ENCODE measurements at places on chromosomes 6 and 20.

GRCh38 chr20:16806886-16807285, 58.7 kb downstream of the OTOR start:
- H3K4me3 ChIP-seq: no peak overlapping the region
- no peak overlapping the region for H3K27ac ChIP-seq
- no peaks in the 10 kb centered on the region for H3K27me3 ChIP-seq
- no peaks in the 10 kb centered on the region for H3K4me1 ChIP-seq
- no peaks in the 10 kb centered on the region for H3K36me3 ChIP-seq
- no peak for DNase-seq

DNA sequence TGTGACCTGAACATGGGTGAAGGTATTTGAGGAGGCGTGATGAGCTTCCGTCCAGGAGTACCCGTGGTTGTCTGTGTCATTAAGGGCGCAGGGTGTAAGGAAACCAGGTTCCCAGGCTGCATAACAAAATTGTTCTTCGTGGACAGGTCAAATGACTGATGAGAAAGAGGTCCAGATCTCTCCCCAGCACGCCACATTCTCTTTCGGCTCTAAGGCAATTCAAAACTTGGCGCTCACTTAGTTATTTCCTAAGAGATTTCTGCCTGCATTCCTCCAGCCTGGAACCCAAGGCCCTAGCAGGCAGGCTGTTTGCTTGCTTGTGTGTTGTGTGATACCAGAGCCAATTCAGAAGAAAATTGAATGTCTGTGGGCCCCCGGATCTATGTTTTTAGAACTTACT, 139.9 kb downstream of the AGPAT4 start:
- H3K36me3 ChIP-seq: peaks cover 24% of the 10 kb centered on the region
- H3K27ac ChIP-seq: no peak overlapping the region
- no peaks in the 10 kb centered on the region for H3K27me3 ChIP-seq
- H3K4me1 ChIP-seq: peaks cover 10% of the 10 kb centered on the region

- H3K4me1 ChIP-seq: peaks cover 22% of the 10 kb centered on the region
- no peak for DNase-seq
- H3K27me3 ChIP-seq: no peaks in the 10 kb centered on the region
- H3K4me3 ChIP-seq: no peak overlapping the region
- peak overlapping the region; percentile 25 for H3K27ac ChIP-seq
These were observed 13.6 kb downstream of the FGD2 start for GRCh38 chr6:37019065-37019450.

DNA sequence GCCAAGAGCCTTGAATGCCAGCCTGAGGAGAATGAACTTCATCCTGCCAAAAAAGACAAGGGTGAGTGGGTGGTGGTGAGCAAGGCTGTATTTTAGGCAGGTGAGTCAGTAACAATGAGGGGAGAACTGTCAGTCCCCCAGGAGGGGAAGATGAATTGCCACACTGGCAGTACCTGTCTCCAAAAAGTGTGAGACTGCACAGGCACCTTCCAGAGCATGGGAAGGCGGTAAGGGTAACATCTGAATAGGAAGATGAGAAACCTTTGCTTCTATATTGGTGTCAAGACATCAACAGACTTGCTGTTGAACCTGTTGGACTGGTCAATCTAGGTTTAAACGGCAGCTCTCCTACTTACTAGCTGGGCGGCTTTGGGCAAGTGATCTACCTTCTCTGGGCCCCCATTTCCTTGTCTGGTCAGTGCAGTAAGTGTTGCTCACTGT, 30.9 kb downstream of the STK35 start:
- no peak overlapping the region for H3K4me3 ChIP-seq
- H3K4me1 ChIP-seq: no peaks in the 10 kb centered on the region
- H3K36me3 ChIP-seq: peaks cover 9% of the 10 kb centered on the region
- no peak for DNase-seq

GRCh38 chr20:38344107-38344701, 2.1 kb upstream of the LBP start:
- H3K27me3 ChIP-seq: no peaks in the 10 kb centered on the region
- 0 out of 3 replicates have a peak overlapping the region, but pooled peaks have one; percentile 71 for H3K27ac ChIP-seq
- H3K4me1 ChIP-seq: peaks cover 25% of the 10 kb centered on the region
- no peak for DNase-seq
- H3K36me3 ChIP-seq: no peaks in the 10 kb centered on the region

GRCh38 chr6:27662769-27663168, 189.9 kb upstream of the ZNF184 start:
- H3K4me3 ChIP-seq: no peak overlapping the region
- no peak for DNase-seq
- no peaks in the 10 kb centered on the region for H3K36me3 ChIP-seq
- no peaks in the 10 kb centered on the region for H3K4me1 ChIP-seq
- no peaks in the 10 kb centered on the region for H3K27me3 ChIP-seq

DNA sequence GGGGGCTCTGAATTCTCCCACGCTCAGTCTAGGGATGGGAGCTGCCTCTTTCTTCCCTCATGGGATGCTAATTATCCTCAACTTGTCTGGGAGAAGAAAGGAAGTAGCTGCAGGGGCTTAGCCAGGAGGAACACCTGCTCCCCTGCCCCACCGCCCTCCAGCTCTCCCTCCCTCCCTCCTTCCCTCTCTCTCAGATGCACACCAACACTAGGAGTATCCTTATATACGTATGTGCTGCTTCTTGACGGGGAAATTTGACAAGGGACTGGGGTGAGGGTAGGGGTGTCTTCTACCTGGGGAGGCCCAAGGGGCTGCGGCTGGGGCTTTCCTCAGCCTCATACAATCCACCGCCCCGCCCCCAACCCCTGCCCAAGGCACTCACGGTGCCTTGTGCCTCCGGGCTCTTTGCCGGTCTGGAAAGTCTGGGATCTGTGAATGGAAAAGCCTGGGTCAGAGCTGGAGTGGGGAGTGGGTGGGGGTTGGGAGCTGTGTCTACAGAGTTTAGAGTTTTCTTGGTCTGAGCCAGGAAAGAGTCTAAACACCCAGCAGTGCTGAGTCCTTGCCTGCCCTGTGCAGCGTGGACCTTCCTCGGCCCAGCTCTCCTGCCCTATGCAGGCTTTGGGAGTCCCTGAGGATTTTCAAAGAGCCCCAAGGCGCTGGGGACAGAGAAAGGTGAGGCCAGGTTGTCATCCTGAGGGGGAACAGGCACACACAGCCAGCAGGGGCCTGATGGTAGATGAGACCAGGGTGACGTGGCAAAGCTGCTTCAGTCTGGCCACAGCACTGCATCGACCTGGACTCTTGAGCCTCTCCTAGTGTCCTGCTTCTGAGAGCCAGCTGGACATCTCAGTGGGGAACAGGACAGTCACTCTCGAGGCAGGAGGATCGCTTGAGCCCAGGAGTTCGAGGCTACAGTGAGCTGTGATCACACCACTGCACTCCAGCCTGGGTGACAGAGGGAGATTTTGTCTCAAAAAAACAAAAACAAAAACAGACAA, 29.3 kb upstream of the EMILIN3 start:
- no peak overlapping the region for H3K4me3 ChIP-seq
- no peak overlapping the region for H3K27ac ChIP-seq
- H3K4me1 ChIP-seq: no peaks in the 10 kb centered on the region
- DNase-seq: peak; percentile 12
- no peaks in the 10 kb centered on the region for H3K36me3 ChIP-seq
- H3K27me3 ChIP-seq: no peaks in the 10 kb centered on the region

Measured in K562 (cell line).